Kidney (tissue), 22 donors: ENCODE measurements at places on chromosomes 1 and 21. TPM values are rescaled to one million over a fixed set of nuclear protein-coding genes. Genes with fewer than 3 reads are reported as not detected.

DNA sequence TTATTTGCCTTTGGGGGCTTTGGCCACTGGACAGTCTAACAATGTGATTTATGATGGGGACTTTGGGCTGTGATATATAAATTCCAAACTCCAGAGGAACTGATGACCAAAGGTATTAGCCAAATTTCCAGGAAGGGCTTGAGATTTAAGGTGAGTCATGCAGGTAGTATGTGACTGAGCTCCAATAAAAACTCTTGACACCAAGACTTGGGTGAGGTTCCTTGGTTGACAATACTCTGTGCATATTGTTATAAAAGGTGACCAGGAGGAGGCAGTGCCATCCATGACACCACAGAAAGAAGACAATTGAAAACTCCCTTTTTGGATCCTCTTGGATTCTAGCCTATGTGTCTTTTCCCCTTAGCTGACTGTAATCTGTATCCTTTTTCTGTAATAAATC is 392.7 kb upstream of the LRRC7 start:
- no peaks in the 10 kb centered on the region for H3K27me3 ChIP-seq
- DNase-seq: no peak
- no peaks in the 10 kb centered on the region for H3K36me3 ChIP-seq

- H3K36me3 ChIP-seq: no peaks in the 10 kb centered on the region
- no peak overlapping the region for H3K27ac ChIP-seq
Observed at GRCh38 chr1:195761104-195761503, 847.1 kb downstream of the KCNT2 start.

GRCh38 chr1:224554620-224555259 is 61.4 kb upstream of the CNIH3 start:
- no peaks in the 10 kb centered on the region for H3K36me3 ChIP-seq
- no peak overlapping the region for H3K4me3 ChIP-seq
- no peak for DNase-seq
- no peaks in the 10 kb centered on the region for H3K27me3 ChIP-seq

- H3K27ac ChIP-seq: peak within 1 kb of the TSS; percentile 85
- H3K27me3 ChIP-seq: no peaks in the 10 kb centered on the region
- peak; percentile 98 for DNase-seq
- peak within 1 kb of the TSS; percentile 85 for H3K4me3 ChIP-seq
- H3K4me1 ChIP-seq: no peaks in the 10 kb centered on the region
Observed at GRCh38 chr1:159780583-159781582, at the start of gene DUSP23. TSS of gene DUSP23 (plus strand) at chr1:159780962. CDS start at chr1:159781101, 139 bp downstream.

DNA sequence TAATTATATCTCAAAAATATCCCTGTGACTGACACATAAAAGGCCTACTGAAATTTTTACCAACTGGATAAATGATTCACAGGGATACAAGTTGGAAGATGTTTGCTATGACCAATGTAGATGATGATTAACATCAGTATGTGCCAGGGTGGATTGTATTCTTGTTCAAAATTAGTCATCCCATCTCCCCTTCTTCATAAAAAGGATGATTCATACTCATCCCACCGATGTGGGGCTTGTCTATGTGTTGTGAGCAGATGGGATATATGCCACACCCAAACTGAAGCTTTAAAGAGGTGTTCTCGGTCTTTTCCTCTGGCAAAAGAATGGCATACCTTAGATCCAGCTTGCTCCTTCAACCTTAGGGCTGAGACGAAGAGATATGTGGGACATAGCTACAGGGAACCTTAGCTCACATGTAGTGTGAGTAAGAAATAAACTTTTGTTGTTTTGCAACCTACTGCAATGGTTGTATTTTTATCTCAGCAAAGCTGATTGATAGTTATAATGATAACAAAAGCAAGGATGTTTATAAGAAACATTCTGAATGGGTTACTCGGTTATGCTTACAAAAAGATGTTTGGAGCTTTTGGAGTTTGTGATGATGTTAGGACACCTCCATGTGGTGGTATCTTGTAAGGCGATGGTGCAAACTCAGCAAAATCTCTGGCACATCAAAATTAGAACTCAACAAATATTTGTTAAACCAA is 29.4 kb downstream of the SPATA17 start:
- no peaks in the 10 kb centered on the region for H3K36me3 ChIP-seq
- H3K4me3 ChIP-seq: no peak overlapping the region
- no peaks in the 10 kb centered on the region for H3K27me3 ChIP-seq
- peak; percentile 3 for DNase-seq
- H3K27ac ChIP-seq: no peak overlapping the region
- H3K4me1 ChIP-seq: no peaks in the 10 kb centered on the region

DNA sequence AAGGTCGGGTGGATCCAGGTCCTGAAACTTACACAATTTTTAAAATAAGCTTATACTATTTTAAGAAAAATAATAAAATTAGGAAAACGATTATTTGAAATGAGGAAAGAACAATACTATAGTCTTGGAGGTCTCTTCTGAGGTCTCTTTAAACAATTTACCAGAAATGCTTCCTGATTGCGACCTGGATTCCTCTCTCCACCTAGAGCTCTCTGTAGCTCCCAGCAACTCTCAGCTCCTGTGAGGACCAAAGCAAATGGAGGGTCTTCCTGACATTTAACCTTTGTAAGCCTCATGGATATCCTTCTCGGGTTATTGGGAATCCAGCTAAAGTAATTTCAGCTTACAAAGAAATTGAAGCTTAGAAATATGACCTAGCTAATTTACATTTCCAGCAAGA is 886 bp downstream of the BTBD8 start:
- peak overlapping the region; percentile 60 for H3K4me3 ChIP-seq
- H3K27ac ChIP-seq: no peak overlapping the region

GRCh38 chr1:236413688-236414087 is 19.6 kb downstream of the EDARADD start:
- DNase-seq: no peak
- H3K27ac ChIP-seq: no peak overlapping the region
- H3K36me3 ChIP-seq: no peaks in the 10 kb centered on the region
- no peaks in the 10 kb centered on the region for H3K4me1 ChIP-seq
- H3K27me3 ChIP-seq: no peaks in the 10 kb centered on the region

DNA sequence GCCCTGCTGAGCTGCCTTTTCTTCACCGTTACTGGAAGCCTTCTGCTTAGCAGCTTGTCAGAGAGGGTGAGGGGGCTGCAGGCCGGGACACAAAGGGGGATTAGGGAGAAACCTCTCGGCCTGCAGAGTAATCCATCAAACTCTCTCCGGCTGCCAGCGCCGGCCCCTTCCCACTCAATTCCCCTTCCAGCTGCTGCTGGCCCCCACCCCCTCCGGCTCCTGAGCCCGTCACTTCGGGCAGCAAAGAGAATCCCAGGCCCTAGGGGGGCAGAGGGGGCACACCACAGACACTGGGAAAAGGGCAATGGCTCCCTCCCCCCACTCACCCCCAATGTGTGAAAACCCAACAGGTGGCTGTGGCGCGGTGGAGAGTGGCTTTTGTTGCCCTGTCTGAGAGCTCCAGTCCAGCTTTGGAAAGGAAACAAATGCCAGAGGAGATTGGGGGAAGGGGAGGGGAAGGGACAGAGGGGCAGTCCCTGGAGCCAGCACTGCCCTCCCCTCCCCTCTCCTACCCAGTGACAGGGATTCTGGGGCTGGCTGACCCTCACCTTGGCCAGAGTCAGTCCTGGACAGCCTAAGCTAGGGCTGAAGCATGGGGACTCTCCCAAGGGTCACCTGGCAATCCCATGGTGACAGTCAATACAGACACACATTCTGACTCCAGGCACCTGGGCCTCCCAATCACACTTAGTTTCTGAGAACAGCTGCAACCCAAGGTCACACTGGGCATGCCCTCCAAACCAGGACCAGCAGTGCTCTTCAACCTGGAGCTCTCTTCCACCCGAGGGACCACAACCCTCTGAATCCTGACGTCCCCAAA is 9.5 kb downstream of the SLC45A3 start:
- no peak for DNase-seq
- peaks cover 25% of the 10 kb centered on the region for H3K4me1 ChIP-seq
- H3K36me3 ChIP-seq: no peaks in the 10 kb centered on the region
- peak overlapping the region; percentile 47 for H3K27ac ChIP-seq
- no peaks in the 10 kb centered on the region for H3K27me3 ChIP-seq
- no peak overlapping the region for H3K4me3 ChIP-seq

DNA sequence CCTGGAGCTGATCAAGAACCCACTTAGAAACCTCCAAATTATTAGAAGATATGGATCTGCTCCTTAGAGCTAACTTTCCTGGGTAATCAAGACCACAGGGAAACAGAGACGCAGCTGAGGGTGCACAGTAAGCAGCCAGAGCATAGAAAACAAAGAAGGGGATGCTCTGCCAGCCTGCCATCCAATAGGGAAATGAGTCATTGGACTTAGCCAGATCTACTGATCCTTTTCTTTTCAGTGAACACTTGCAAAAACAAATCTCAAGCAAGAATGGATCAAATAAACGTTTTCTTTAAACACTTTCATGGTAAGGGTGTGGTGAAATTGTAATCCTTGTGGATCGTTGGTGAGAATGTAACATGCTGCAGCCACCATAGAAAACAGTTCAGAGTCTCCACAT is 474.0 kb downstream of the LTN1 start:
- H3K36me3 ChIP-seq: no peaks in the 10 kb centered on the region
- peaks cover 3% of the 10 kb centered on the region for H3K4me1 ChIP-seq
- no peak for DNase-seq
- no peak overlapping the region for H3K4me3 ChIP-seq
- H3K27me3 ChIP-seq: no peaks in the 10 kb centered on the region

GRCh38 chr1:39130325-39130724 is 74.2 kb upstream of the MACF1 start:
- no peak overlapping the region for H3K4me3 ChIP-seq
- DNase-seq: no peak
- peaks cover 4% of the 10 kb centered on the region for H3K36me3 ChIP-seq
- H3K27me3 ChIP-seq: no peaks in the 10 kb centered on the region
- H3K4me1 ChIP-seq: peaks cover 30% of the 10 kb centered on the region

GRCh38 chr1:75099581-75099980 is 34.6 kb upstream of the LHX8 start:
- no peaks in the 10 kb centered on the region for H3K27me3 ChIP-seq
- no peak for DNase-seq
- H3K27ac ChIP-seq: no peak overlapping the region
- H3K4me3 ChIP-seq: no peak overlapping the region
- H3K4me1 ChIP-seq: no peaks in the 10 kb centered on the region

DNA sequence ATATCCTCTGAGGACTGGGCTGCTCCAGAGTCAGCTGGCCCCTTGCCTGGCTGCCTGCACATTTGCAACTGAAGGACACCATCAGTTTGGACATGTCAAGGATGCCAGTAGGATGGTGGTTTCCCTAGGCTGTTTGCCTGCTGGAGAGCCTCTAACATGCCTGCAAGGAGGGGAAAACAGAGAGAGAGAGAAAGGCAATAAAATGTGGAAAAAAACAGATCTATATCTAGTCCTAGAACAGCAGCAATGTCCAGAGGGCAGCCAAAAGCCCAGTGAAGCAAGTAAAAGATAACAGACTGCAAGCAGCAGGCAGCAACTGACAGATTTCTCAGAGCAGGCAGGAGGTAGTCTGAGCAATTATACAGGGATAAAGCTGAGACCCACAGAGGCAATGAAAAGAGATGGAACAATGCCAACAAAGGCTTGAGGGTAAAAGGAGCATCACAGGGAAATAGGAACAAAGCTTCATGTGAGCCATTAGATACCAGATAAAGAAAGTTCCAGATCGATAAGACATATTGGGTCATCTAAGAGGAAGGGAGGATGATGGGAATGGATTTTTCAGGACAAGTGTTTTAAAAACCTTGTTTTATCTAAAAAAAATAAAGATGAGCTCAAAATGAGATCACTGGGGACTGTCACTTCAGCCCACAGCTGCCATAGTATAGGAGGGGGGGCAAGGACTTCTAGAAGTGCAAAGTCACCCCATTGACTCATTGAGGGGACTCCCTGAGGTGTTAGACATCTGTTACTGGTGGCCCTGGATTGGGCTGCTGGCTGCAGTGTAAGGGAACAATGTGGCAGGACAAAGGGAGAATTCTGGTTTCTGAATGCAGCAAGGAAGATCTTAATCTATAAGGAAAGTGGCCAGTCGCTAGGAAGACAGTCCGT is 38.6 kb upstream of the GADD45A start:
- H3K36me3 ChIP-seq: no peaks in the 10 kb centered on the region
- no peaks in the 10 kb centered on the region for H3K27me3 ChIP-seq
- peak overlapping the region; percentile 34 for H3K27ac ChIP-seq
- no peaks in the 10 kb centered on the region for H3K4me1 ChIP-seq
- no peak for DNase-seq

- no peak for DNase-seq
- no peaks in the 10 kb centered on the region for H3K36me3 ChIP-seq
Observed at GRCh38 chr1:207241164-207241934, 80.1 kb upstream of the CD55 start.

DNA sequence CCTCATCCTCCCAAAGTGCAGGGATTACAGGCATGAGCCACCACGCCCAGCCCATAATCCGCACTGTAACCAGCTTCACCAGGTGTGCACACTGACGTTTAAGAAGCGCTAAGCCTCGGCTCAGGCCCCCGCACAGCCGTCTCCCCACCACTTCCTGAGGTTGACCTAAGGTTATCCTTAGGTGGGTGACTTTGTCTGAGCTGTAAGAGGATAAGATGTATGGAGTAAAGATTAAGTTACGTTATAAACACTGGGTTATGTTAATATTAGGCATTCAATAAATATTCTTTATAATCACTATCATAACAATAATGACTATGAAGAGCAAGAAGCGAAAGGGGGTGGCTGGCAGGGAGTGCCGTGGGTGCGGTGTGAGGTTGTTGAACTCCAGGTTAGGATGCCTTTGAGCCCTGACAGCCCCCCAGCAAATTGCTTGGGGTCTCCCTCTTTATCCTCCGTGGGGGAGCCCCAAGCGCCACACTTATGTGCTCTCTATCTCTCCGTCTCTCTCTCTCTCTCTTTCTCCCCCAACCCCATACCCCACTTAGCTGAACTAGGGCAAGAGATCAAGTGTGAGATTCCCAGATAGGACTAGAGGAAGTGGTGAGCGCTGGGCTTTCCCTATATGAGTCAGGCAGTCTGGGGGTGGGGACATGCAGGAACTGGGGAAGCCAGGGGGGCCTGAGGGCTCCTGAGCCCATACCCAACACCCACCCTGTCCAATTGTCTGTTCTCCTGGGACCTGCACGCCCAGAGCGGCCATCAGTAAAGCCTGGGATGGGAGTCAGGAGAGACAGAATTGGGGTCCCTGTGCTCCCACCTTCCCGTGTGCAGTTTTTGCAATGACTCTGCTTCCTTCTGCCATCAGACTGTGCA is 7.6 kb downstream of the EFHD2 start:
- H3K27ac ChIP-seq: no peak overlapping the region
- DNase-seq: no peak
- H3K36me3 ChIP-seq: no peaks in the 10 kb centered on the region
- H3K27me3 ChIP-seq: no peaks in the 10 kb centered on the region
- peaks cover 12% of the 10 kb centered on the region for H3K4me1 ChIP-seq

DNA sequence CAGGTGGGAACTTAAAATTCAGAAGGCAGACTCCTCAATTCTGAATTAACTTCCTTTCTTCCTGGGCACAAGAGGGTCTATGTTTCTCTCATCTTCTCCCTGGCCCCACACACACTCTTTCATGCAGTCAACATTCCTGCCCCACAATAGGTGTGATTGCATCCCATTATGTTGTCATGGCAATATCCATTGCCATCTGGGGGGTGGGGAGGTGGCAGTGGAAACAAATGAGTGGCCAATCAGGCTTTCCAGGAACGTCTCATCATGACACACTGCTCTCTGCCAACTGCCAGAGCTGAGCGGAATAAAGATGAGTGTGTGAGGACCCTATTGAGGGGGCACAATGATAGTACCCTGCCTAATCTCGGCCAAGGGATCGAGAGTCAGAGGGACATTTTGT is 80.4 kb downstream of the KCND3 start:
- H3K4me3 ChIP-seq: no peak overlapping the region
- no peaks in the 10 kb centered on the region for H3K27me3 ChIP-seq
- no peak overlapping the region for H3K27ac ChIP-seq
- no peaks in the 10 kb centered on the region for H3K36me3 ChIP-seq
- no peaks in the 10 kb centered on the region for H3K4me1 ChIP-seq
- DNase-seq: no peak

The FCRL2 gene
- 2.5 TPM for total RNA-seq

The CFHR3 gene
- 2.1 TPM for total RNA-seq

The TMEM52 gene
- total RNA-seq: 0.50 TPM
